ENCODE measurements at places on chromosomes 7 and 10.

- DNase-seq = peak; percentile 72
These were observed 157.9 kb downstream of the ARID5B start for GRCh38 chr10:62059217-62059920.

- DNase-seq = no peak
These were observed 3.1 kb downstream of the CSTF2T start for GRCh38 chr10:51696251-51696650.

DNA sequence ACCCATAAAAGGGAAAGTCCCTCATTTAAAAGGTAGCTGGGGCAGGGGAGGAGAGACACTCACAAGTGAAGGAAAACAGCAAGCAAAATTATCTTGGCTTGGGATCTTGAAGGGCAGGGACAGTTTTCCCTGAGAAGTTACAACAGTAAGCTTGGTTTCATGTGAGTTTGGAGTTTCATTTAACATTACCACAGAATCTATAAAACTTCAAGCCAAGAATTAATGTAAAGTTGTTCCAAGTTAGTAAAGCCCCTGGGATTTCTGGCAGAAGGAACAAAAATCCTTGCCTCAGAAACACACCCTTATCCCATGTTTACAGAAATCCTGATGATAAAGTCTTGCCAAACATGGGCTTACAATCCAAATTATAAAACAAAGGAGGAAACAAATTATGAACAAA is 19.2 kb downstream of the CRPPA start:
- DNase-seq = no peak

- DNase-seq = no peak
These were observed 95.3 kb downstream of the HDAC9 start for GRCh38 chr7:18590744-18591340.

DNA sequence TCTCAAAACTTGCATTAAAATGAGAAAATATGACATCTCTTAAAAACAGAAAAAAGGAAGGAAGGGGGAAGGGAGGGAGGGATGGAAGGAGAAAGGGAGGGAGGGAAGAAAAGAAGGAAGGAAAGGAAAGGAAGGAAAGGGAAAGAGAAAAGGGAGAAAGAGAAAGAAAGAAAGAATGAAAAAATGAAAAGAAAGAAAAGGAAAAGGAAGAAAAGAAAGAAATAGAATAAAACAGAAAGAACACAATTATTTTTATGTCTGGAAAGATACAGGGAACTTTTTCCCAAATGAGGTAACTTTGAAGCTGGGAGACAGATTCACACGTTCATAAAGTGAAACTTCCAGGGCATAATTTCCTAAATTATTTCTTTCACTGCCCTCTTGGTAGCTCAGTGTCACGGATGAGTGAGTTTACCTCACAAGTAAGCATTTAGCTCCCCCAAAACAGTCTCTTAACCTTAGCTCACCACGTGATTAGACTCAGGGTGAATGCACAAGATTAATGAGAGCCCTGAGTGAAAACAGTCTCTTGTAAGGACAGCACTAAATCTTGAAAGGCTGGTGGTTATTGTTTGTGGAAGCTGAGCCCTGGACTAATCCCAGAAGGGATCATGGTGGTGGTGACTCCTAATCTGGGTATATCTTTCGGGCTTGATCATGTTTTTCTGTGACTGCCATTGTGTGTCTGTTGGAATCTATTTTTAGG is 74.1 kb upstream of the HDAC9 start:
- no peak for DNase-seq

DNA sequence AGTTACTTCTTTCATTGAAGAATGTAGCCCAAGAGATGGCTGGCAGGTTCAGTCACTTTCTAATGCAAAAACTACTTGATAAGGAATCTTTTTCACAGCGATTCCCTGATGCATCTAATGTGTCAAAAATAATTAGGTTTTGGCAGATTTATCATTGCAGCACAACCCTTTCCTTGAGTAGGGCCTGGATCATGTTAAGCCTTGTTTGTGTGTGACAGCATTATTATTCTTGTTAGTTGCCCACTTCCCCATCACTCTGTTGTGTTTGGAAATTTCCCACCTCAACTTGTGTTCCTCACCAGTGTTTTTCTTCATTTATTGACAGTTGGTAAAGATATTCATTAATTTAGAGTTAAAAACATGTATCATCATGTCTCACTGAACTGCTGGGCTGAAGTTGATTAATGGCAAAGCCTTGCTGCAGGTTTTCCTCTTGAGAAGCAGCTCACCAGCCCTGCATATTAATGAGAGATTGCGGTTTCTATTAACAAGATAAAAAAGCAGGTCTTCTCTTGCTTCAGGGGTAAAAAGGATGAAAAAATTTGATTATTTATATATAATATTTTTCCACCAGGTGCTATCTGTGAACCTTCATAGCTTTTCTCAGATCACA is 233.3 kb upstream of the MDFIC start:
- DNase-seq = no peak

- DNase-seq = no peak
These were observed 23.1 kb downstream of the SP4 start for GRCh38 chr7:21450941-21451340.

DNA sequence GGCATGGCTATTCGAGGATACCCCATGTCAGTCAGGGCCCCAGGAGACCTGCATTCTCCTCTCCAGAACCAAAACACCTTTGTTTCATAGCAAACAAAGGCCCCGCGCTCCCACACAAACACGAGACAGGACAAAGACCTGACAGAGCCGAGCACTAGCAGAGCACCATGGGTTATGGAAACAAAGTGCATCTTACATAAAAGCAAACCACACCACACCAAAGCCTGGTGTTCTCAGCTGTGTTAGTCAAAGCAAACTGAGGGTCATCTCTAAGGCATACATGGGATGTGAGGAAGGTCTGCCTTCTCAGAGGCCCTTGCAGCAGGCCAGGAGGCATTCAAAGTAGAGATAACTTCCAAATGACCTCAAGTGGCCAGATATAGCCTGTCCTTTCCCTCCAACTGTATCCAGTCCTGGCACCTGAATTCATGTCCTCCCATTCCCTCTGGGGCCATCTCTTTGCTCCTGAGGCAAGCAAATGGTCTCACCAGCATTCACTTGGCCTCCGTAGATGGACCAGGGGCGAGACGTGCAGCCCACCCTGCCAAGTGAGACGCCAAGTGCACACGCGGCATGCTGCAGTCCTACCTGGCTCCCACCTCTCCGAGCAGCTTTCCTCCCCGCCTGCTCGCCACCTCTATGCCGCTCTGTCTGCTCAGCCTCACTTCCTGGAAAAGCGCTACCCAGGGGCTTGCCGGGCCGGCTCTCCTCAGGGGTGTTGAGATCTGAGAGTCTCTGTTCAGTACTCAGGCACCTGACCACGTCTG is 45.3 kb upstream of the PDLIM1 start:
- DNase-seq = no peak

- DNase-seq = no peak
These were observed 44.6 kb downstream of the COL28A1 start for GRCh38 chr7:7491044-7491443.

- no peak for DNase-seq
These were observed 140.1 kb downstream of the DIP2C start for GRCh38 chr10:549391-549790.

DNA sequence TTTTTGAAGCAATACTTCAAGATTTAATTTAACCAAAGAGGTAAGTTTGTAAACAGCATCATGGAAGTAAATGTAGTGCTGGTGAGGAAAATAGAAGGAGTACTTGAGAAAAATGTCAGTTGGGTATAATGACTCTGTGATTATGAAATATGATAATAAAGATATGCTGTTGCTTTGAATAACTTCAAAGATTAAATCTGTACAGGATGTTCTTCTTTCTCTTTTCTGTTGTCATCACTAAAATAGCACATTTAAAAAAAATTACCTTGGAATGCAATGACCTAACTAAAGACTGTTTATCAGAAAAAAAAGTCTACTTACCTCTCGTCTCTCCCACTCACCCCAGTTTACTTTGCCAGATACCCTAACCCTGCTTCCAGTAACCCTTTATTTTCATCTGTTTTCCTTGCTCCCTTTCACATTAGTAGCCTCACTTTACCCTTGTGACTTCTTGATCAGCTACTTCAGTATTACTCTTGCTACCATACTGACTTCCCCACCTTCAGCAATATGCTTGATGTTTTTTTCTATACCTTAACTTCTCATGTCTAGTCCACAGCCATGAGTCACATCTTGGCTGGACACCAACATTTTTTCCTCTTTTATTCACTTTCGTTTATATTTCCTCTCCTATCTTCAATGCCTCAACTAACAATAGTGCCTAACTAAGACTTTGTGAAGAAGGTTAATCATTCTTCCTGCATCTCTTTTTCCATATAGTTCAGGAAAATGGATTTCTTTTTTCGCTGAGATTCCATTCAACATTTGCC is 29.7 kb upstream of the TAS2R16 start:
- no peak for DNase-seq
